ENCODE measurements at places on chromosomes 4 and X.
A peak's percentile ranks its signal among the peaks of the same experiment; 100 is the strongest.

- no peak for DNase-seq
These were observed 16.9 kb upstream of the ANOS1 start for GRCh38 chrX:8748855-8749254.

- no peak for DNase-seq
These were observed 64.8 kb upstream of the HELT start for GRCh38 chr4:184953421-184953945.

- DNase-seq = no peak
These were observed 46.0 kb upstream of the TLL1 start for GRCh38 chr4:165827018-165827417.

GRCh38 chrX:40470830-40471429, 109.8 kb upstream of the ATP6AP2 start:
- no peak for DNase-seq

DNA sequence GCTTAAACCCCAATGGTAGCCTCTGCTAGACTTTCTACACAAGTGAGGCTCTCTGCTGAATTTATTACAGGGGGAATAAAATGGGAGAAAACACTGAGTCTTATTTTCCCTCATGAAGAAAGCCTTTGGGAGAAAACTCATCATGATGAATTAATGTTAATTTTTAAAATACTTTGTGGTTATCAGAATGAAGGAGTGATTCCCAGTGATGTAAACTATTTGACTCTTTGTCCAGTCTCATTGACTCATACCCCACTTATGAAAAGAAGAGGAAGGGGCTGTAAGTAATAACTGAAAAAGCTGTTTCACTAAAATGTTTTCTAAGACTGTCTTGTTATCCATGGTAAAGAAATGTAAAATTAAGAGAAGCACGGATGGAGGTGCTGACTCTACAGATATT, 208.8 kb downstream of the GRIA3 start:
- DNase-seq = no peak

DNA sequence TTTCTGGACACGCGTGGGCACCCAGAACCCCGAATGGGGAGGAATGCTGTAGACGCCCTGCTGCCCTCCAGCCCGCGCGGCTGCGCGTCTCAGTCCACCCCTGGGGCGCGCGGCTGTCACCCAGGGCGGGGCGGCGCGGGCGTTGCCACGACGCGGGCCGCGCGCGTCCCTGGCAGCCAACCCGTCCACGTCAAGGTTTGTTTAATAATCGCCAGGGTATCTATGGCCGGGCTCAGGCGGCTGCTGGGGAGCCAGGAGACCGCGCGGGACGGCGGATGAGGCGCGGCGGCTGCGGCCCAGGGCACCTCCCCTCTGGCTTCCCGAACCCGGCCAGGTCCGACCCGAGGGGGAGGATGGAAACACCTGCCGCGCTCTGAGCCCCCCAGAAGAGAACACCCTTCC, at the start of gene SPATA18:
Gene SPATA18, plus strand, starts transcription at position 92 of the 402 bp plus-strand sequence. CDS start 401 bp downstream, outside the sequence.
- DNase-seq = peak; percentile 10

DNA sequence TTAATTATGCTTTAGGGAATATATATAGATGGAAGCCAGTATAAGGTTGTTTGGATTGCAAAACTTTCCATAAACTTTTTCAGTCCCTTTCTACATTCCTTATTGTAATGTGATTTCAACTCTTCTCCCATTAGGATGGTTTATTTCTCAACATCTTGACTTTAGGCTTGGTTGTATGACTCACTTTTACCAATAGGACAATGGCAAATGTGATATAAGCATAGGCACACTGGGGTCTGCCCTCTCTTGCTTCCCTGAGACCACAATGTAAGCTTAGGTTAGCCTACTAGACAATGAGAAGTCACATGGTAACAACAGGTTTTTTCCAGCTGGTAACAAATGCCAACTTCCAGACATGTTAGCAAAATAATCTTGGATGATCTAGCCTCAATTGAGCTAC, 163.3 kb upstream of the RBPJ start:
- DNase-seq = no peak

DNA sequence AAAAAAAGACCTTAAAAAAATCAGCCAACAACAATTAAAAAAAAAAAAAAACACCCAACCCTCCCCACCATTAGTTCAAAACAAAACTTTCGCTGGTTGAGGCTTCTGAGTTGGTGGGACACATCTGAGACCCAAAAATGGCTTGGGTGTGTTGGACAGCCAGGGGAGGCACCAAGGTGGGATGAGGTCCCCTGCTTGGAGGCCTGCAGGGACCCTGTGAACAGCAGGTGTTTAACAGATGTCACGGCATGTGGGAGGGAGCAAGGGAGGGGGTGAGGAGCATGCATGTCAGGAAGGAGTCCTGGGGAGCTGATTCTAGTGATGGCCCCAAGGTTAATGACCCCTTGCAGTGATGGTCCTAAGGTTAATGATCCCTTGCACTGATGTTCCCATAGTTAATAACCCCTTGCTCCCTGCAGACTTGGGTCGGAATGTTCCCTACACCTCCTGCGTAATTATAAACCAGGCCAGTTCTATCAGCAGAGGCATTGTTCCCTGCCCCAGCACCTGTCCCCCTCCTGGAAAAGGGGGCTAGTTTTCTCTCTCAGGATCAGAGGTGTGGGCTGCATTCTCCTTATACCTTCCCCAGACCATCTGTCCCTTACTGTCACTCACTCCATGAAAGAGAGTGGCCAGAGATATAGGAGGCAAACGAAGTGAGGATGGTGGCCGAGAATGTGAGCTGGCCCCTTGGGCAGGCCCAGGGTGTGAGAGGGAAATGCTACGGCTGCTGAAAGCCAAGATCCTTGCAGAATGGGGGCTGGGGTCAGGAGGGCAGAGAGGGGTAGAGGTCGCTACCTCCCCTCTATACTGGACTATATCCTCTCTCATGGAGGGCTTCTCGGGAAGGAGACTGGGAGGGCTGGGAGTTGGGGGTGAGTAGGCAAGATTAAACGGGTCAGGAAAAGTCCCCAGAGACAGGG, 2.3 kb upstream of the FOXP3 start:
- DNase-seq = no peak

DNA sequence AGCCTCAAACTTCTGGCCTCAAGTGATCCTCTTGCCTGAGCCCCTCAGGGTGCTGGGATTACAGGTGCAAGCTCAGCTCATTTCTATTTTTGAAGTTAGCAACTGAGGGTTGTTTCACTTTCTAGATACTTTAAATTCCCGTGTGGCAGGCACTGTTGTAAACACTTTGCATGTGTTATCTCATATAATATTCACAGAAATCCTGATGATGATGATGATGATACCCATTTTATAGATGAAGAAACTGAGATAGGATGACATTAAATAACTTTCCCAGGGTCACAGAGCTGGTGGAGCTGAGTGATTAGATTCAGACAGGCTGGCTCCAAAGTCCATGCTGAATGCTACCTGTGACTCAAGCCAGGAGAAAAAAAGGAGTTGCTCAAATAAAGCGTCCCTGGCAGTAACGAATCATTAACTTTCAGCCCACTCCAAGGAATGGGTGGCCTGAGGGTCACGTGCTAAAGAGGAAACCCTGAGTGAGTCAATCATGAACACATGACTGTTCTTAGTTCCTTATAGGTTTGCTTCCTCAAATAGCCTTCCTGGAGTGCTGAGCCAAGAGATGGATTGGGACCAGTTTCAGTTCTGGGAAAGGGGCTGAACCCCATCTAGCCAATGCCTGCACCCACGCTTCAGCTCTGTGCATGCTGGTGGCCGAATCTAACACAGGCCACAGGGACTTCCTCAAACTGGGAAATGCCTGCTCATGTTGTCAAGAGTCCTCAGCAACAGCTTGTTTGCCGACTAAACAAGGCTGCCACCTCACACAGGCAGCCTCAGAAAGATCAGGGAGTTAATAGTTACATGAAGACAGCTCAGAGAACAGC, 52.8 kb downstream of the RBM47 start:
- no peak for DNase-seq
